ENCODE measurements at places on chromosomes 16 and 17. TPM values are rescaled to one million over a fixed set of nuclear protein-coding genes. Genes with fewer than 3 reads are reported as not detected.

The TMIGD1 gene
- not detected for polyA plus RNA-seq

The RHBDL1 gene
- 5.6 TPM for polyA plus RNA-seq

The TSPOAP1 gene
- 1.6 TPM for polyA plus RNA-seq

The TRPV3 gene
- 0.42 TPM for polyA plus RNA-seq

The RRAD gene
- polyA plus RNA-seq = 0.12 TPM

The SPIRE2 gene
- 5.5 TPM for polyA plus RNA-seq

The CTRB1 gene
- polyA plus RNA-seq = not detected

The GDPD1 gene
- polyA plus RNA-seq = 9.4 TPM

The SYNGR3 gene
- polyA plus RNA-seq = 69.1 TPM

The PHOSPHO1 gene
- not detected for polyA plus RNA-seq

The SREBF1 gene
- polyA plus RNA-seq = 91.1 TPM

The KRTAP4-1 gene
- 0.09 TPM for polyA plus RNA-seq

The NPW gene
- 0.85 TPM for polyA plus RNA-seq
